Pancreas (tissue), 10 donors: ENCODE measurements at places on chromosomes 7 and 10.

- DNase-seq: no peak
Measured at GRCh38 chr7:139362981-139363380, 3.3 kb downstream of the LUC7L2 start.

DNA sequence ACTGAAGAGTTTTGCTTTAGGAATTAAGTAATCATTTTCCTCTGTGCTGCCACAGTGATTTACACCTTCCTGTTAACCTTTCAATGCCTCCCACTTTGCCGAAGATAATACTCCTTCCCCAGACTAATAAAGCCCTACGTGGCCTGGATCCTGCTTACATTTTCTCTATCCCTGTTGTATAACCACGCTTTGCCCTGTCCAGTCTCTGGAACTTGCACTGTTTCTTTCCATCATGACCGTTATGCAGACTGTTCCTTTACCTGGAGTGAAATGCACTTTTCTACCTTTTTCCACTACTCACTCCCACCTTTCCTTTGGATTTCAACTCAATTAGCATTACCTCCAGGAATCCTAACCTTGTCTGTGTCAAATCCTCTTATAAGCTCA is 154.4 kb downstream of the PRKG1 start:
- no peak for DNase-seq

GRCh38 chr10:103504181-103504783 is 10.8 kb downstream of the NEURL1 start:
- DNase-seq: peak; percentile 56

GRCh38 chr10:133024704-133025557 is 62.8 kb upstream of the ADGRA1 start:
- peak; percentile 43 for DNase-seq

GRCh38 chr7:73960548-73960947 is 67.4 kb upstream of the ELN start:
- no peak for DNase-seq

GRCh38 chr7:115352375-115352774 is 430.5 kb downstream of the MDFIC start:
- DNase-seq: no peak

- DNase-seq: no peak
Measured at GRCh38 chr7:44264221-44264931, 61.0 kb downstream of the CAMK2B start.

GRCh38 chr10:121845044-121845784 is 82.6 kb downstream of the ATE1 start:
- no peak for DNase-seq

DNA sequence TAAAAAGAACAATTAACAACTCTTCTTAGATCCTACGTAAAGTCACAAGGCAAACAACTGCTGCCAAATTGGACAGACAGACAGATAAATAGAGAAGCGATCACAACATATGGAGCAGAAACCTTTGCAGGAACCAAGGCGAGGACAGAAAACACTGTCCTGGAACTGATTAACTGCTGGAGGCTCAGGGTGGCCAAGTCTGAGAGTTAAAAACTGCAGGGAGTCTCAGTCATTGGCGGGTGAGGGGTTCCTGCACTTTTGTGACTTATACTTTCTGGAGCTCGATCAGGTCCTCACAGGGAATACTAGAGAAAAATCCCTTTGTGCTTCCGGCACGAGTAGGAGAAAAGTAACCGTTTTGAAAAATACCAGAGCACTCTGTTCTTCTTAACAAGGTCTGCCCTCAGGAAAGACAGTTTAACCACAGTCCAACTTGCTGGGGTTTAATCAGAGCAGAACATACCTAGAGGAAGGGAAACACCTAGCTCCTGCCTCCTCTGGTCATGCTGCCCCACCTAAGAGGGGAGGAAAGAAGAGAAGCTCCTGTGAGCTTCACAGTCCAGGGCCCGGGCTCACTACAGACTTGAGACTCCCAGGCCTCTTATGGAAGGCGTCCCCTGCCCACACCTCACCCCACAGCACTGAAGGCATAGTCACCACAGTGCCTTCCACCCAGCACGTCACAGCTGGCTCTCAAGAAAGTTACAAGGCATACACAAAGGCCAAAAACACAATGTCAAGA is 74.9 kb downstream of the LARP4B start:
- DNase-seq: no peak

- DNase-seq: no peak
Measured at GRCh38 chr7:140261522-140261921, 84.7 kb upstream of the KDM7A start.

GRCh38 chr7:146660839-146661238 is 544.2 kb downstream of the CNTNAP2 start:
- DNase-seq: no peak

DNA sequence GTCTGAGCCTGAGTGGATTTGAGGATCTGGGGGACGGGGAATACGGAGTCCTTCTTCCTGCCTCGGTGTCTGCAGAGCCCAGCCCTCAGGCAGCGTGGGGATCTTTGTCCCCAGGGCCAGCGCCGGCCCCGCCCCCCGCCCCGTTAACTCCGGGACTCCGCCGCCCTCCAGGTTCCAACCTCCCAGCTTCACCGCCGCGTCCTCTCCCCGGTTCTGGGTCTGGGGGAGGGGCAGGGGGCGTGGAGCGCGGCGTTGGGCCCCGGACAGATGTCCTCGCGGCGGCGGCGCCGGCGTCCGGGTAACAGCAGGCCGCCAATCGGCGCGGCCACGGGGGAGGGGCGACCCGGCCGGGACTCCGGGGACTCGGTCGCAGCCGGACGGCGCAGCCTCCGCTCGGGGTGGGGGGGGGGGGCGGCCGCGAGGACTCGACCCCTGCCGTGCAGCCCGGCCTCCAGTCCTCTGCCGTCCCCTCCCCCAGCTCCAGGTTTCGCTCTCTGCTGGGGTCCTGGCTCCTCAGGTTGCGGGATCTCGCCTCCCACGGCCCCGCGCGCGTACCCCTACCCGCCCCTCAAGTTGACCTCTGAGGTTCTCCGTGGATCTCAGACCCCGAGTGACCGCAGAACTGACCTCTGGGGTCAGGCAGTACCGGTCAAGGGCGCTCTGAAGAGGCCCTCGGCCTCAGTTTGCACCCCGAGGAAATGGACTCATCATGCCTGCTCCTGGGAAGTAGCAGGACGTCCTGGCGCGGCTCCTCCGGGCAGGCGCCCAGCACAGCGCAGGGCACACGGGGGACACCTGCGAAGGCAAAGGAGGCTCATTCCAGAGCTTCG is 2.3 kb upstream of the ELFN1 start:
- no peak for DNase-seq

DNA sequence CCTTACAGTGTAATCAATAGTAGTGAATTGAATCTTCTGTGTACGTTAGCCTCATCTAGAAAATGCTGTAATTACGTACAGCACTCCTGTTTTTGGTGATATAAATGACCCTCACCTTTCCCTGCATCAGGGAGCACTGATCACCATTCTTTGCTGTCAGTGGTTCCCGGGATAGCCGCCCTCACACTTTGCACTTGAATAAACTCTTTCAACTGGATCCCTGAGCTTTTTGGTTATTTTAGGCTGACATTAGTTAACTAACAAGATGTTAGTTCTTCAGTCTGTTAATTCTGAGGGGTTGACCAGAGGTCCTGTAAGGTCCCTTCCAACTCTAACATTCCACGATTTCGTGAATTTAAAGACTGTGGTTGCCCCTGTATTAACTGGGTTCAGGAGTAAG is 23.4 kb upstream of the ZC3HAV1 start:
- no peak for DNase-seq

- no peak for DNase-seq
Measured at GRCh38 chr10:108515821-108516220, 1351.3 kb upstream of the SORCS1 start.

DNA sequence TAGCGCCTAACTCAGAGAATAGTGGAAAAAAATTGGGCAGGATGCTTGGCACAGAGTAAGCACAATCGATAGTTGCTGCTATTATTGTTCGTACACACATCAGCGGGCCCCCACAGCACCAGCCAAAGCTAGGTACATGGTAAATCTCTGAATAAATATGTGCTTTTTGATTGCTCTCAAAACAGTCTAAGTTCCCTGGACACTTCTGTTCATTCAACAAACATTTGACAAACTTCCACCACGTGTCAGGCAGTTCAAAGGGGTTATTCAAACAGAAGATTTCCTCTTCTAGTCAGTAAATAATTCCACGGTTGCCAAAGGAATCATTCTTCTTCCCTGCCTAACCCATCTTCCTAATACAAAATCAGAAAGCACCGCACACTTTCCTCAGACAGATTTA is 150.8 kb downstream of the DGKI start:
- DNase-seq: no peak

- no peak for DNase-seq
Measured at GRCh38 chr7:144632724-144633123, 203.1 kb downstream of the TPK1 start.

DNA sequence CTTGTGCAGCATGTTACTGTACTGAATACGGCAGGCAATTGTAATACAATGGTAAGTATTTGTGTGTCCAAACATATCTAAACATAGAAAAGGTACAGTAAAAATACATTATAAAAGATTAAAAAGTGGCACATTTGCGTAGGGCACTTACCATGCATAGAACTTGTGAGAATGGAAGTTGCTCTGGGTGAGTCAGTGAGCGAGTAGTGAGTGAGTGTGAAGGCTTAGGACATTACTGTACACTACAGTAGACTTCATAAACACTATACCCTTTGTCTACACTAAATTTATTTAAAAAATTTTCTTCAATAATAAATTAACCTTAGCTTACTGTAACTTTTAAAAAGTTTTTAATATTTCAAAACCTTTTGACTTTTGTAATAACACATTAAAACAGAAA is 37.5 kb downstream of the BPGM start:
- DNase-seq: no peak

GRCh38 chr10:99375426-99375825 is 46.3 kb downstream of the CNNM1 start:
- no peak for DNase-seq

DNA sequence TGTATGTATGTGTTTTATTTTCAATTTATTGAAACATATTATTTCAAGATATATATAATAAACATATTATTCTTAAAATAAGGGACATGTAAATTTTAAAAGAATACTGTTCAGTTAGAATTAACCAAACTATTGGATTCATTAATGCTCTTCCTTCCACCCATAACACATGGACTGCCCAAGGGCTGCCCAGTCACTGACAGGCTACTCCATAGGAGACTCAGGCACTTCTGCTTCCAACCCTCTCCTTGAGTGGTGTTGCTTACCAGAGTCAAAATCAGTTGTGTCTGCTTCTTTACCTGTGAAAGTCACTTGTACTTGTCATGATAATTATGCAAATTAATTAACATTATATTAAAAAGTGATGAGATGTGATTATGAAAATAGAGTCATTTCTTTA is 9.8 kb upstream of the GPR37 start:
- DNase-seq: no peak

DNA sequence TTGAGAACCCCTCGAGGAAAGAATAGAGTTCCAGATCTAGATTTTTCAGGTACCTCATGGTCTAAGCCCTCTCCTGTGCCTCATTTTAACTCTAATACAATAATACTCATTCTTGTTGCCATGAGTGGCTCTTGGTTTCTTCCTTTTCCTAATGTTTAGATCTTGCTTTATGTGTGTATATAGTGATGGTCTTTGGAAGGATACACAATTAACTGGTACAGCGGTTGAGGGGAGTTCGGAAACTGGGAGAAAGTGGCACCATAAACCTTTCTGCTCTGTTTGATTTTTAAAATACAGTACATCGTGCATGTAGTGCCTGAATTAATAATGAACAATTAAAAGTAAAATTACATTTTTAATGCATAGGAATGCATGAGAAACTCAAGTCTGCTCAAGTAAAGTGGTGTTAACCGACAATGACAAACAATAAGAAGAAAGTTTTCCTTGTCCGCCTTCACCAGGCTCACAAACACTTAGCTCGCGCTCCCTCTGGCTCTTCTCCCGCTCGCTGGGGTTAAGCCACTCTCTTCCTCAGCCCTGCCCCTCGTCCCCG is 386 bp upstream of the EIF4EBP2 start:
- no peak for DNase-seq

GRCh38 chr7:68276725-68277124 is 1280.1 kb downstream of the TYW1 start:
- no peak for DNase-seq
